ENCODE measurements at places on chromosomes 13 and 19. TPM values are rescaled to one million over a fixed set of nuclear protein-coding genes. Genes with fewer than 3 reads are reported as not detected.
A peak's percentile ranks its signal among the peaks of the same experiment; 100 is the strongest.

The RGS9BP gene
- total RNA-seq: 4.0 TPM

The NLRP4 gene
- total RNA-seq: not detected

The FFAR1 gene
- not detected for total RNA-seq

The DCT gene
- total RNA-seq: not detected

DNA sequence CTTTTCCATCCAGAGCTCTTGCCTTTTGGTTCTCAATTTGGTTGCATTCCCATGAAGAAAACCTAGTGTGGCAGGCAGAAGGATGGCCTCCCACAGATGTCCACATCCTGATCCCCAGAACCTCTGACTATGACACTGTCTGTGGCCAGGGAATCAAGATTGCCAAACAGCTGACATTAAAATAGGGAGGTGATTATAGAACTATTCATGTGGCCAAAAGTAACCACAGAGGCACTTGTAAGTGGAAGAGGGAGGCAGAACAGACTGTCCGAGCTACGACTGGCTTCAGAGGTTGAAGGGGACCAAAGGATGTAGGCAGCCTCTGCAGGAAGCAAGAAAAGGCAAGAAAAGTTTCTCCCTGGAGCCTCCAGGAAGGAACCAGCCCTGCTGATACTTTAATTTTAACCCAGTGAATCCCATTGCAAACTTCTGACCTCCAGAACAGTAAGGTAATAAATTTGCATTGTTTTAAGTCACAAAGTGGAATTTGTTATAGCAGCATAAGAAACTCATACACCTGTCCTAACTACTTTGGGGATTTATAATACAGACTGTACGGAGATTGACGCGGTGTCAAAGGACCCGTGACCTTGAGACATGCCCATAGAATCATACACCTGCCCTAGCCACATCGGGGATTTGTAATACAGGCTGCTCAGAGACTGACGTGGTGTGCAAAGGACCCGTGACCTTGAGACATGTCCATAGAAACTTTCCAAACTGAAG is 106.5 kb downstream of the ATP11A start:
- DNase-seq: no peak
- H3K27ac ChIP-seq: no peak overlapping the region
- no peaks in the 10 kb centered on the region for H3K4me1 ChIP-seq
- no peaks in the 10 kb centered on the region for H3K36me3 ChIP-seq
- H3K4me3 ChIP-seq: no peak overlapping the region

DNA sequence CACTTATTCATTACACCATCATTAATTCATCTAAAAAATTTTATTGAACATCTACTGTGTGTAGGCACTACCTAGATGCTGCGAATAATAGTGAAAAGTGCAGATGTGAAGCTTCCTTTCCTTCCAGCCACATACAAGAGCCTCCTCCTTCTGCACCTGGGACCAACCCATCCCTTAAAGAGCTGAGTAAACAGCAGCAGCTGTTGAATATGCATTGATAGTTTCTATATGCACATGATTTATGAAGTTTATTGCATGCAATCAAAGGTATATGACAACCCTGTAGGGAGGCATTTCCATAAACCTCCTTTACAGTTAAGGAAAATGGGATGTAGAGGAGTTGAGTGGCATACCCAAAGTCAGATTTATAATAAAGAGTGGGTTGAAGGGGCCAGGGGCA is 110.3 kb upstream of the IPO5 start:
- no peak for DNase-seq
- no peak overlapping the region for H3K4me3 ChIP-seq
- H3K4me1 ChIP-seq: no peaks in the 10 kb centered on the region

GRCh38 chr13:30774214-30774730 is 38.9 kb downstream of the ALOX5AP start:
- no peak overlapping the region for H3K27ac ChIP-seq
- no peaks in the 10 kb centered on the region for H3K4me1 ChIP-seq
- no peak overlapping the region for H3K4me3 ChIP-seq
- no peak for DNase-seq
- no peaks in the 10 kb centered on the region for H3K36me3 ChIP-seq

DNA sequence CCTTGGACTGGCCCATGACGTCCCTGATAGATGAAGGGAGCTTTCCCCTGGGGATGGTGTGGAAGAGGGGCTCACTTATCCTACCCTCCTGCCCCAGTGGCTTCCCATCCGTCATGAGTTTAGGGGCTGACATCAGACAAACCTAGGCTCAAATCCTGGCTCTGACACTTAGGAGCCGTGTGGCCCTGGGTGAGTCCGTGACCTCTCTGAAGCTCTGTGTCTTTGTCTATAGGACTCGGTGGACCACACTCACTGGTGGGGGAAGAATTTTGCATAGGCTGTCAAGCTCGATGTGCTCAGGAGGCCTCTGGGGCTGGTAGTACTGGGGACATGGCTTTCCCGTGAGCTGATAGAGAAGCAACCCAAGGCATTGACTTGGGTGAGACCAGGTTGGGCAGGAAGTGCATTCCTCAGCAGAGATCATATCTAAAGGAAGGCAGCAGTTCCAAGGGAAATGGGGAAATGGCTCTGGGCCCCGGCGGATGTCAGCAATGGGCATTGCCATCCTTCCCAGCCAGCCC is 17.4 kb upstream of the AP1M2 start:
- no peaks in the 10 kb centered on the region for H3K36me3 ChIP-seq
- no peak for DNase-seq
- peaks cover 8% of the 10 kb centered on the region for H3K4me1 ChIP-seq
- no peaks in the 10 kb centered on the region for H3K27me3 ChIP-seq
- H3K4me3 ChIP-seq: no peak overlapping the region
- H3K27ac ChIP-seq: peak overlapping the region; percentile 79

GRCh38 chr13:44431150-44431549 is 57.5 kb downstream of the SERP2 start:
- peaks cover 31% of the 10 kb centered on the region for H3K4me1 ChIP-seq
- peak overlapping the region; percentile 45 for H3K27ac ChIP-seq
- peak; percentile 78 for DNase-seq
- no peaks in the 10 kb centered on the region for H3K36me3 ChIP-seq
- no peaks in the 10 kb centered on the region for H3K27me3 ChIP-seq

DNA sequence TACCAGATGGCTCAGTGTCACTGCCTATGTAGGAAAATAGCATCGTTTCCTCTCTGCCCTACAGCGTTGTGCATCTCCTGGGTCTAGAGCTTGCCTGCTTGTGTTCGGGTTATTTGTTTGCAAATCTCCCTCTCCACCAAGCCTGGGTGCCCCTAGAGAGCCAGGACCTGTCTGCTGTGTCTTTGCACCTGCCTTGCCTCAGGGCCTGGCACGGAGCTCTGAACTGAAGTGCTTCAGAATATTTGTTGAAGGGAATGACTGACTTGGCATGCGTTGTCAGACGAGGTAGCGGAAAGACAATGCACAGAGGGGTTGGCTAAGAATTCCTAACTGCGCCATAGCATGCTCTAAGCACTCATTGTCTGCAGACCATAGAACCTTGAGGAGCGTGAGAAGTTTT is 263.4 kb downstream of the FGF9 start:
- H3K27me3 ChIP-seq: no peaks in the 10 kb centered on the region
- no peak overlapping the region for H3K4me3 ChIP-seq
- H3K27ac ChIP-seq: no peak overlapping the region

DNA sequence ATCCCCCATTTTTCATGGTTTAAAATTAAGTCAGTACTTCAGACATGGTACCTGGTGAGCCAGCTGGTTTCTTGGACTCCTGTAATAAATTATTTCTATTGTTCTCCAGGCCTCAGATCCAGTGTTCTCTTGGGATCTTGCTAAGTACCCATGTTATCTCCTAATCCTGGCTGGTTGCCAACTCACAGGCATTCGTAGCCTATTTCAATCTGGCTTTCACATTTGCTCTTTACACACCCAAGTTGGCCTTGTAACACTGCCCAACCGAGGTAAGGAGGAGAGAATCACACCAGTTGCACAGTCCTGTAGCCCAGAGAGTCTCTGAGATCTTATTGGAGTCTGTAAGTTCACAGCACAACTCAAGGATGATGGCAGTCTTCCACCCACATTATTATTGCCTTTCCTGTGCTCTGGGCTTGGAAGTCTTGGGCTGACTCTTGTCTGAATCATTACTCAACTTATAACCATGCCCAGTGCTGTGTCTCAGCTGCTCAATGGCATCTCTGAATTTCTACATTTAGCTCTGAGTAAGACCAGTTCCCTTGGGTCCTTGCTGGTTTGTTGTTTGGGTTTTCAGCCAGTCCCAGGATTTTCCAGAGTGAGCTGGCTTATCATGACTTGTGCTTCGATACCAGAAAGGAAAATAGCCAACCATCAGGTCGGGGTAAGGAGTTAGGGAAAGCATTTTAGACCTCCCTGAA is 76.6 kb upstream of the KLF12 start:
- no peak overlapping the region for H3K27ac ChIP-seq
- DNase-seq: peak; percentile 21
- H3K36me3 ChIP-seq: no peaks in the 10 kb centered on the region
- no peaks in the 10 kb centered on the region for H3K27me3 ChIP-seq
- no peaks in the 10 kb centered on the region for H3K4me1 ChIP-seq
- no peak overlapping the region for H3K4me3 ChIP-seq

GRCh38 chr13:47413112-47413511 is 516.3 kb upstream of the HTR2A start:
- no peaks in the 10 kb centered on the region for H3K36me3 ChIP-seq
- H3K4me3 ChIP-seq: no peak overlapping the region
- no peaks in the 10 kb centered on the region for H3K27me3 ChIP-seq
- DNase-seq: no peak

- peak; percentile 84 for DNase-seq
- peak overlapping the region; percentile 33 for H3K4me3 ChIP-seq
- H3K36me3 ChIP-seq: no peaks in the 10 kb centered on the region
- no peak overlapping the region for H3K27ac ChIP-seq
These were observed 469 bp downstream of the COX6B2 start for GRCh38 chr19:55353803-55354697.

DNA sequence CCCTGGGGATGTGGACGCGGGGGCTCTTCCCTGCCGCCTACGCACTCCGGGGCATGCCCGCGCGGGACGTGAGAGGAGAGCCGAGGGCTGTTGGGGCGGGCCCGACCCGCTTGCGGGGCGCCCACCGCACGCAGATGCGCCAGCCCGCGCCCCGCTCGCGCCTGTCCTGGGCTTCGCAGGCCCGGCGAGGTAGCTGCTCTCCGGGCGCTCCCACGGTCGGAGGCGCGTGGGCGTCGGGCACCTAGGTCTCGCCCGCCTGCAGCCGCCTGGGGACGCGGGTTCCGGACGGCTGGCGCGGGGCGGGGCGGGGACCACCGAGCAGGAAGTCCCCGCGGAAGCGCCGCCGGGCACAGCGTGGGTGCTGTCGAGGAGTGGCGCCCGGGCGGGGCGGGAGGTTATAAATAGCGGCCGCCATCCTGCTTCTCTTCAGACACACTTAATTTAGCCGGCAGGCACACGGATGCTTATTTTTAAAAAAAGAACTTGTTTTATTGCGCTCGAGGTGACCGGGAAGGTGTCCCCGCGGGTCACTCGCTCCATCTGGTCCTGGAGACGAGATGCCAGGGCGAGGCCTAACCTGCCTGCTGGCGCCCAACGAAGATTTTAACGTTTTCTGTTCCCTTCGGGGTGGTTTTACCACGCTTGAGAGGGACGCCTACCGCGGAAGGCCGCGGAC is 561 bp upstream of the GJA3 start:
- DNase-seq: peak; percentile 32
- no peak overlapping the region for H3K27ac ChIP-seq
- H3K36me3 ChIP-seq: no peaks in the 10 kb centered on the region
- peaks cover 56% of the 10 kb centered on the region for H3K27me3 ChIP-seq
- peaks cover 10% of the 10 kb centered on the region for H3K4me1 ChIP-seq

DNA sequence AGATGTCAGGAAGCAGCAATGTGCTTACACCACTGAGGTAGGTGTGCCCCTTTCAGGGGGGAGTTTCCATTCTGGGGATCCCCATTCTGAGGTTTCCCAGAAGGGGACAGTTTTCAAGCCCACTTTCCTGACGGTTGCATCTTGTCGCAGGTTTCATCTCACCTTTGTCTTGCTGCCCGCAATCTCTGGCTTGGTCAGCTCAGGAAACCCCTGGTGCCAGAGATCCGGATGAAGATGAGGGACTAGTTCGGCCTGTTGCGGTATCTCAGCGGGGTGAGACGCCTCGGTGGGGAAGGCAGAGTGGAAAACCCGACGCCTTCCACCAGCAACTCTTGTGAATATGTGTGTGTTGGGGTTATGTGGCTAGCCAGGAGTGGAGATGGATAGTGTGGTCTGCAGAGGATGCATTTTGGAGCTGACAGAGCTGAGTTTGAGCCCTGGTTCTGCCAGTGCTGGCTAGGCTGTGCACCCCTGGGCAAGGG is 13.1 kb downstream of the TNFSF9 start:
- H3K27ac ChIP-seq: no peak overlapping the region
- no peak for DNase-seq
- H3K4me1 ChIP-seq: no peaks in the 10 kb centered on the region
- no peaks in the 10 kb centered on the region for H3K36me3 ChIP-seq
- H3K4me3 ChIP-seq: no peak overlapping the region
- no peaks in the 10 kb centered on the region for H3K27me3 ChIP-seq

DNA sequence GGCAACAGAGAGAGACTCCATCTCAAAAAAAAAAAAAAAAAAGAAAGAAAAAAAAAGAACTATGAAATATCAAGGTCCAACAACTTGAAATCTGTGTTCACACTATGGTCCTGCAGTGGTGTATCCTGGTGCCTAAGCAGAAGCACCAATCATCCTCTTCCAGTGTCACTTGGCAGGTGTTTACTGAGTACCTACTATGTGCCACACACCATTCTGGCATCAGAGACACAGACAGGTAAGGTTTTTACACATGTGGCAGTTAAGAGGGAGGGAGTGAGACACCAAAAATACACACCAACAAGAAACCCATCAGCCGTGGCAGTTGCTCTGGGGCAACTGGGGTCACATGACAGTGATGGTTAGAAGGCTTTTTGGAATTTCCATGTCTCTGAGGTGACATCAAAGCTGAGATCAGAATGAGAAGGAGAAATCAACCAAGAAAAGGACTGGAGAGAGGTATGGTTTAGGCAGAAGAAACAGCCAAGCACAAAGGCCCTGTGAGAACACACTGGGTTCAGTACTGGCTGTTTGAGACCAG is 17.6 kb downstream of the PBX4 start:
- no peak overlapping the region for H3K4me3 ChIP-seq
- H3K36me3 ChIP-seq: no peaks in the 10 kb centered on the region
- no peak overlapping the region for H3K27ac ChIP-seq
- no peaks in the 10 kb centered on the region for H3K4me1 ChIP-seq

DNA sequence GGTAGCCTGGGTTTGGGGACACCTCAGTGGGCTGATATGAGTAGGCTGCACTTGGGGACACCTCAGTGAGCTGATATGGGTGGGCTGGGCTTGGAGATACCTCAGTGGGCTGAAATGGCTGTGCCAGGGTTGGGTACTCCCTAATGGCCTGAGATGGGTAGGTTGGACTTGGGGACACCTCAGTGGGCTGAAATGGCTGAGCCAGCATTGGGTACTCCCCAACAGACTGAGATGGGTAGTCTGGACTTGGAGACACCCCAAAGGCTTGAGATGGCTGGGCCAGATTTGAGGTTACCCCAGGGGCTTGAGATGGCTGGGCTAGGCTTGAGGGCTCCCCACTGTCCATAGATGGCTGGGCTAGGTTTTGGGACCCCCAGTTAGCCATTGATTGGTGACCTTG is 12.1 kb downstream of the IQCN start:
- H3K27me3 ChIP-seq: no peaks in the 10 kb centered on the region
- no peak overlapping the region for H3K4me3 ChIP-seq
- no peak overlapping the region for H3K27ac ChIP-seq
- no peaks in the 10 kb centered on the region for H3K36me3 ChIP-seq
